ENCODE measurements at places on chromosomes 5 and 9.

DNA sequence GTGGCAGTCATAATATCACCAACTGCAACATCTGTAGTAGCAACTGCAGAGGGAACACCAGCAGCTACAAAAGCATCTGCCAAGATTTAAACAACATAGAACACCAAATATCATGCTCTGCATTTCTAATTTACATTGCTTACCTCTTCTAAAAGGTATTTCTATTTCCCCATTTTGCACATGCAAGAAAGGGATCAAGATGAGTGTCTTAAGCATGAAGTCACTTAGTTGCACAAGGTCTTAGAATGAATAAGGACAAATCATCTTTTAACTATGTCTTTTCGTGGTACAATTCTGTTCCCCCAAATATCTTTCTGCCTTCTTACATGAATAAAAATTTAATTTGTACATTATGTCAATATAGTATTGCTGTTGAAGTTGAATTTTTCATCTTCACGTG lies 1746.4 kb downstream of the EFNA5 start:
- DNase-seq = no peak

- DNase-seq = no peak
Observed at GRCh38 chr5:123223921-123224320, 134.9 kb downstream of the PRDM6 start.

DNA sequence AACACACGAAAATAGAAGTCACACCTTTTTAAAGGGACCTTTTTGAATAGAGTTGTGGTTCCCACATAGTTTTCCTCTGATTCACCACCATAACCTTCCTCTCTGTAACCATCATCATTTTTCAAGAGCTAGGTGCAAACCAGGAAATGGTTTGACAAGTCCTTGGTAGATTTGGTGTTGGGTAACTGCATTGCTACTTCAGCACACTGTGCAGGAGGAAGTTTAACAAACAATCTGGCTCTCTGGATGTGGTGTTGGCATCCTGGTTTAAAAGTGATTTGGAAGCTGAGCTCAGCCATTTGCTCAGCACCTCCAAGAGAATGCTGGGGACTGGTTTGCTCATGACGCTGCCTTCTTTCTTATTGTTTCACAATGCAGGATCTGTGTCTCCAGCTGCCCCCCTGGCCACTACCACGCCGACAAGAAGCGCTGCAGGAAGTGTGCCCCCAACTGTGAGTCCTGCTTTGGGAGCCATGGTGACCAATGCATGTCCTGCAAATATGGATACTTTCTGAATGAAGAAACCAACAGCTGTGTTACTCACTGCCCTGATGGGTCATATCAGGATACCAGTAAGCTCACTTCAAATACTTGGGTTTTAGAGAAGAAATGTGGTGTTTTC lies 213.1 kb downstream of the RFK start:
- DNase-seq = no peak

DNA sequence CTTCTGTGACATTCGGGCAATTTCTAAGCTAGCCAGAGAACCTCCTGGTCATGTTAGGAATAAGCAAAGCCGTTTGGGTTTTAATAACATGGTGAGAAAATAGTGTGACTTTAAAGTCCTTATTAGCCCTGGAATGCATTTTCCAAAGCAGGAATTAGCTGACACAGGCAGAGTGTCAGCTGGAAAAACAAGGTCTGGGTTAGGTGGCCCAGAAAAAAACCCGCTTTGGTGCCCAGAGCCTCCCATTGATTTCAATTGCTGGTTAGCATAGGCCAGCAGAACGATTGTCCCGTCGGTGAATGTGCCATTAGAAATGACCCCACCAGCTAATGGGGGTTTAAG lies 62.1 kb upstream of the CPEB4 start:
- DNase-seq = no peak

- DNase-seq = no peak
Observed at GRCh38 chr5:134103397-134103796, 11.1 kb upstream of the TCF7 start.

DNA sequence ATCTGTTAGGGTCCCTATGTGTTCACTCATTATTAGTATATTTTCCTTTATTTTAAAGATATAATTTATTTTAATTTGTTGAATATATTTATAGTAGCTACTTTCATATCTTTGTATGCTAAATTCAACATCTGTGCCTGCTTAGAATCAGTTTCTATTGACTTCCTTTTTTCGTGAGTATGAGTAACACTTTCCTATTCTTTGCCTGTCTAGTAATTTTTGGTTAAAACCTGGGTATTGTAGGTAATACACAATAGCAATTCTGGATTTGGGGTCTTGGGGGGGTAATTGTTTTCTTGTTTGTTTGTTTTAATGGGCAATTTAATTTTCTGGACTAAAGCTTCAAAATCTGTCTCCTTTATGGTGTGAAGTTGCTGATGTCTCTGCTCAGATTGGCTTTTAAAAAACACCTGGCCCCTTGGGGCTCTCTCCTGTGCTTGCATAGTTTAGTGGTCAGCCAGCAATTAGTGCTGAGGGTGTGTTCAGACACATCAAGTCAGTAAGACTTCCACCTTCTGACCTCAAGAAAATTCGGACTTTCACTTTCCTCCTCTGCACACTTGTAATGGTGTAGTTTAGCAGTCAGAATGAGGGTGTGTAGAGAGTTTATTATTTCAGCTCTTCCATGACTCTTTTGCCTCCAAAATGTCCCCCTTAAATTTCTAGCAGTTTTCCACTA lies 124.4 kb upstream of the MAP1B start:
- no peak for DNase-seq

- DNase-seq = no peak
Observed at GRCh38 chr5:176371621-176372539, 6.6 kb downstream of the ARL10 start.

DNA sequence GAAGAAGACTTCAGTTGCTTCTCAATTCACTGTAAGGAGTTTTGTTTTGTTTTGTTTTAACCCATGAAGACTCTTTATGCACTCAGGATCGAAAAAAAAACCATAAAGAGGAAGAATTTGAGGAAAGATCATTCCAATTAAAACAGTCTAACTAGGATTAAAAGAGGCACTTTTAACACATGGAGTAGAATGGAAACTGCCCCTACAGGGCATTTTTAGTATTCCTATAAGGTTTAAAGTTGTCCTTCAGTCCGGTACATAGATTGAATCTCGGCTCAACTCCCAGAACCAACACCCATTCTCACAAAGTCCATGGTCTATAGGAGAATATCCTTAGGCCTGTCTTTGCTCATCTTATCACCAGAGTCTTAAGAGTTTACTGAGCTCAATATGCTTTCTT lies 469.6 kb downstream of the DTWD2 start:
- no peak for DNase-seq

DNA sequence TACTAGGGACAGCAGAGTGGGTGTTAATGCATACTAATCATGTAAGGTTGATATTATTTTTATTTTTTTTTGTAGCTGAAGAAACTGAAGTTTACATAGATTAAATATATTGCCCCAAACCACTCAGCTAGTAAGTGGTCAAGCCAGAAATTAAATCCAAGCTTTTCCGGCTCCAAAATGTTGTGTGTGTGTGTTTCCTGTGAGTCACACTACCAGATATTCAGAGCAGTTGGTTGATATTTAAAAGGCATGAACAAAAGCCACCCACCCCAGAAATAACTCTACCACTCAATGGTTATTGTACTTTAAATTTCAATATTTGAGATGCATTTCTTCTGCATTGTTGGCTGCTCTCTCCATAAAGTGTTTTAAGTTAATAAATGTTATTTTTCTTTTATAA lies 29.5 kb downstream of the KCNN2 start:
- no peak for DNase-seq

- no peak for DNase-seq
Observed at GRCh38 chr5:168734620-168735300, 155.6 kb upstream of the PANK3 start.

GRCh38 chr5:175557778-175558177 lies 79.4 kb downstream of the SFXN1 start:
- no peak for DNase-seq

DNA sequence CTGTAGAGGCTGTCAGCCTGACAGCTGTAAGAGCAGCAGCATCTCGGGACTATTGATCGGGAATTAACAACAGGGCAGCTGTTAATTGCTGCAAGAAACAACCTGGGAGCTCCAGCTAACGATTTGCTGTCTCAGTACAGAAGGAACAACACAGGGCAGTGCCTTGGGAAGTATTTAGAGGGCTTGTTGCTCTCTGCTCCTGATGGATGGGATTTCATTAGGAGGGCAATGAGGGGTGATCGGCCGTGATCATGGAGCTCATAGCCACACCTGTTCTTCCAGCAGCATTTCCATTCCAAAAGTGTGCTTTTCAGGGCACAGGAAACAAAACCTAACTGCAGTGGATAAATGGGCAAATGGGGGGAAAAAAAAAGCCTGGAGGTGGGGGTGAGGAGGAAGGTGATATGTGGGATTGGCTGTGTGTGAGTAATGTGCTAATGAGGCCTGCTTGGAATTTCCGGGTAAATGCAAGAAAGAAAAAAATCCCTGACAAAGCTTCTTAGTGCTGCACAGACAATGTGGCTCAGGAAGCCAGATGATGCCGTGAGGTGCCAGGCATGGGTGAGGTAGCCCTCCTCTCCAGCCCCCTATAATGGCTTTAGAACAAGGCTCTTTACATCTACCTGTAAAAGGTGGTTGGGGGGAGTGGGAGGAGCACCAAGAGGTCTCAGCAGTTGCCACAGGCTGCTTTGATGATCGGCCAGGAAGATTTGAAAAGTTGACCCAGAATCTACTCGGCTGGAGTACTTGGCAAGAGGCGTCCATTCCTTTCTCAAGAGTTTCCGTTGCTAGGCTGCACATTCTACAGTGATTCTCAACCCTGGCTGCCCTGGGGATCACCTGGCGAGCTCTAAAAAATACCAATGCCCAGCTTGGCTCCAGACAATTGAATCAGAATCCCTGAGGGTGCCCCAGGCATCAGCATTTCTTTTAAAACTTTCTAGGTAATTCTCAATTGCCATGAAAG lies 139.5 kb upstream of the KLF9 start:
- DNase-seq = no peak

DNA sequence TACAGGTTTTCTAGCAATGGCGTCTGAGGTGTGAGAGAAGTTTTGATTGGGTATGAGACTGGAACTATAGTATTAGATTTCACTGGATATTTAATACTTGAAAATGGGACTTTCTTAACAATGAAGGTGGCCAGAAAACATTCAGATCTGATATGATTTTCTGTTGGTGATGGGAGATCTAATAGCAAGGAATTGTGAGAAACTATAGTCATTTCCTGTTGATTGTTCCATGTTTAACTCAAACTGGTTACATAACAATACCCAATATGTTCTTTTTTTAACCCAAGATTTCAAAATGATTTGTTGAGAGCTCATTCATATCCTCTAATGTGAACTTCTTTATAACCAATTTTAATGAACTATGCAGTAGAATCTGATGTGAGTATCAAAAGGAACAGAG lies 793.2 kb upstream of the RGMB start:
- no peak for DNase-seq

DNA sequence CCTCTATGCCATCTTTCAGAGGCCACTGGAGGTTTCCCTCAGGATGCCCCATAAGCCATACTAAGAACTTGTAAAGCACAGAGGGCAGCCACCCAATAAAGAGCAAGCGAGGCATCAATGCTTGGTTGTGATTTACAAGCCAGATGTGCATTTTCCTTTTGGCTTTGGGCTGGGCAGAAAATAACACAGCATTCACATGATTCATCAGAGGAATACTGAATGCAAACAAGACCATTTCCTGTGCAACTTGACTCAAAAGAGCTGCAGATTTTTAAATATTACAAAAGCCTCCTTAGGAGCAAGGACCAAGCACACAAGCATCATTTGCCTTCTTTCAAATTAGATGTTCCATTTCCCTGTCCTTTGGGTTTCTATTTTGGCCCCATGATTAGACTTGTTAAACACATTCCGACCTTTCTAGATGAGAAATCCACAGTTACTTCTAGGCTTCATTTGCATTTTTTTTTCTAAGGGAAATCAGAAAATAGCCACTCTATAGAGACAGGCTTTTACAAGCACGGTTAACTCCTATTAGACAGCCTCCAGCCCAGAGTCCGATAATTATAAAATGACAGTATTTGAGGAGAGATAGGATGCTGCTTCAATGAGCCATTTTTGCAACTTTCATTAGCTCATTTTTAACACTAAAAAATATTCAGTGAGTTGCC lies 207.8 kb downstream of the SEMA5A start:
- DNase-seq = no peak

DNA sequence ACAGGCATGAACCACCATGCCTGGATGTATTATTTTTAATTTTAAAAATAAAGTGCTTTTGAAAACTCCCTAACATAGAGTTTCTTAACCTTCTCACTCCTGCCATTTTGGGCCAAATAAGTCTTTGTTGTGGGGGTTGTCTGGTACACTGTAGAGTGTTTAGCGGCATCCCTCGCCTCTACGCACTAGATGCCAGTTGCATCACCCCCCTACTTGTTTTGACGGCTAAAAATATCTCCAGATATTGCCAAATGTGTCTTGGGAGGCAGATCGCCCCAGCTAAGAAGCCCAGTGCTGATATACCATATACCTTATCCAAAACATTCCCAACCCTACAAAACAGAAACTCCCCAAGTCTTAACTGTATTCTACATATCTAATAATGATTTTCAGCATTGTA lies 54.6 kb downstream of the SCAI start:
- DNase-seq = no peak

- DNase-seq = no peak
Observed at GRCh38 chr9:24245988-24246387, 299.7 kb downstream of the IZUMO3 start.

- no peak for DNase-seq
Observed at GRCh38 chr5:23385036-23385435, 122.4 kb upstream of the PRDM9 start.

DNA sequence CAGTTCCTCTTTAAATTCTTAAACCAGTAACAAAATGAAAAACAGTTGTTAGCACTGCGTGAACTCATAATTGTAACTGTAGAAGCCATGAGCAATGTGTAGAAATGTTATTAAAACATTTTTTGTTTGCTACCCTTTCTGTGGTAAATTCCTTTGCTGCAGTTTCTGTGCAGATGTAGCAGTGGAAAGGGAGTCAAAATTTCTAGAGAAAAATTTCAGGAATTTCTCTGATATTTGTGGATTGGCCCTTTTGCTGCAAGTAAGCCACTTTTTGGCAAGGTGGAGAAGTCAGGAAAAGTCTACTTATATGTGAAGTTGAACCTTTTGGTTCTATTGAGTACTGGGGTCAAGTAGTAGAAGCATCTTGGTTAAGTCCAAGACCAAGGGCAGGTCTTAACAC lies 10.1 kb downstream of the FBXL7 start:
- DNase-seq = no peak

DNA sequence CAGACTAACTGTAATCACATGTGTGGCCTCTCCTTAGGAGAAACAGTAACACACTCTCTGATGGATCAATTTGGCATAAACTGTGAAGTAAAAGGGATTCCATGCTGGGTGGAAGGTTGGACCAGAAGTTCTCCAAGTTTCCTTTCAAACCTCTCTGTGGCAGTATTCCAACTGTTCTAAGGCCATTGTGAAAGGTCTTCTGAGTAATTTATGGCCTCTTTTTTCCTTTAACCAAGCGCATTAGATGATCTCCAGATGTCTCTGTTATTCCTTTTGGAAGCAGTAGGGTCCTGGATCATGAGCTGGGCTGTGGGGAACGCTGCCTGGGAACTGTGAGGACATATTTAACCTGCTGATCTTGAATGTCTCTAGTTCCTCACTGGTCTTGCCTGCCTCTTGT lies 80.6 kb upstream of the IL6ST start:
- DNase-seq = no peak

GRCh38 chr9:8719833-8720486 lies 920.4 kb upstream of the DMAC1 start:
- DNase-seq = no peak

Measured in activated CD4-positive, alpha-beta T cell treated with anti-CD3 and anti-CD28 coated beads for 1 hour (primary cell).